ENCODE measurements at places on chromosomes 6 and 20.

- peak; percentile 19 for DNase-seq
These were observed 112.5 kb downstream of the JPH2 start for GRCh38 chr20:44074252-44075151.

GRCh38 chr6:56199956-56200355 is 47.4 kb downstream of the COL21A1 start:
- DNase-seq, result no peak

- no peak for DNase-seq
These were observed 90.8 kb downstream of the MYLK4 start for GRCh38 chr6:2659882-2660281.

DNA sequence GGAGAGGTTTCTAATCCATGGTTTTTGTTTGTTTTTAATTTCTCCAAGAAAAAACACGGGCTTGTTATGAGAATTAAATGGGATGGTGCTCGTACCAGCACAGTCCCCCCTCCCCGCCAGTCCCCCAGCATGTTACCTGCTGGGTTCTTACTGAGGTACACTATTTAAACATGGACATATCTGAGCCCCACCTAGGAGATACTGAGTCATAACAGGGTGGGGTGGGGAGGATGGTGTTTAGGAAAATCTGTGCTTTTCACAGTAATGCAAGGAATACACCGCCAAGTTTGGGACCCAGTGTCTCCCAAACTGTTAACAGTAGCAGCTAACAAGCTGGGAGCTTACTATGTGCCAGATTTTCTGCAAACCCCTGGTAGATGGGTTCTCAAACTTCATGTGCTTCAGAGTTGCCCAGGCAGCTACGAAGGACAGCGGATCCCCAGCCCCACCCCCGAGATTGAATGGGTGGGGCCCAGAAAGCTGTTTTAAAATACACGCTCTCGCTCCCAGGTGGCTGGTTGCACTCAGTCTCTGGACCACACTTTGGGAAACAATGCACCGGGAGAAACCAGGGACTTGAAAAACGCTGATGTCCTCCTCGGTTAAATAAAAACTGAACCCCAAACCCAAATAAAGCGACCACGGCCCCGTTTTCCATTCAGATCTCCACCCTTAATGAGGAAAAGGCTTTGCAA is 995 bp downstream of the ZFP64 start:
- DNase-seq, result peak; percentile 67

GRCh38 chr6:127415096-127415495 is 44.1 kb downstream of the KIAA0408 start:
- DNase-seq, result no peak

DNA sequence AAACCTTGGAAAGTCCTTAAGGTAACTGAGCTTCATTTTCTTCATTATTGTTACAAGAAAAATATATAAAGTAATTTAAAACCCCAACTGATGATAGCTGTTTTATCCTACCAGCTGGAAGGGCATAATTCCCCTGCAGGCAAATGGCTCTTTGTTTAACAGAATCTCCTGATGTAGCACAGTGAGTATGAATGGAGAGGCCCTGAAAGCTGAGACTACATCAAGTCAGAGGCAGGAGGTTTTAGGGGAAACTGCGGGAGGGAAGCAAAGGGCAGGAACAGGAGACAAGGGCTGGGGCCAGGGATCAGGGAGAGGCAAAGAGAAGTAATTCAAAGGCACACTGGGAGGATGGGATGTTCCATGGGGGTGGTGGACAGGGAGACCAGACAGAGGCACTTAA is 119.0 kb upstream of the LRFN2 start:
- no peak for DNase-seq

DNA sequence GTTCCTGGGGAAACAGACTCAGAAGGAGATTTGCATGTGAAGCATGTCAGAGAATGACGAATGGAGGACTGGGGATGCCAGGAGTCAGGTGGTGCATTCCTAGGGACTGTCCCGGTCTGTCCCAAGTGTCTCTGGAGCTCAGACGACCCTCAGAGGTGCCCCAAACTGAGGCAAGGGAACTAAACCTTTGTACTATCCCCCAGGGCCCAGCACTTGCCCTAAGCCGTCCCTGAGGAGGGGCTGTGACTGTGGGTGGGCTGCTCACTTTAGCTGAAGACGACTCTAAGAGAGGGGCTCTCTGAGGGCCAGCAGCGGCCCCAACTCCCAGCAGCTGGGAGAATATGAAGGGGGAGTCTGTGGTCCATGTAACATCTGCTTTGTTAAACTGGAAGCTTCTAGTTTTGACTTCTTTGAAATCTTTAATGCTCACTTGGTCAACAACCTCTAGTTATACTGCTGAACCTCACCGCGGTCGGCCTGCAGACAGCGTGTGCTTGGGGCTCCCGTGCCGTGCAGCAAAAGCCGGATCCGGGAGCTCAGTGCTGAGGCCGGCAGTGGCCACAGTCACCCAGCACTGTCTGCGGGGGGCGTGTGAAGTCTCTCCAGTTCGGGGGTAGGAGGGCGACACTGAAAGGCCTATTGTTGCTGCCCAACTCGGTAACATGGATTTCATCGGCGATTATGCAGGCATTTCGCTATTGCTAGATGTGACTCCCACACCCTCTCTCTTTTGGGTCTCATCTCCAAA is 34.2 kb downstream of the TUBB2B start:
- DNase-seq, result no peak

GRCh38 chr6:75758061-75758460 is 9.0 kb downstream of the MYO6 start:
- DNase-seq, result no peak

DNA sequence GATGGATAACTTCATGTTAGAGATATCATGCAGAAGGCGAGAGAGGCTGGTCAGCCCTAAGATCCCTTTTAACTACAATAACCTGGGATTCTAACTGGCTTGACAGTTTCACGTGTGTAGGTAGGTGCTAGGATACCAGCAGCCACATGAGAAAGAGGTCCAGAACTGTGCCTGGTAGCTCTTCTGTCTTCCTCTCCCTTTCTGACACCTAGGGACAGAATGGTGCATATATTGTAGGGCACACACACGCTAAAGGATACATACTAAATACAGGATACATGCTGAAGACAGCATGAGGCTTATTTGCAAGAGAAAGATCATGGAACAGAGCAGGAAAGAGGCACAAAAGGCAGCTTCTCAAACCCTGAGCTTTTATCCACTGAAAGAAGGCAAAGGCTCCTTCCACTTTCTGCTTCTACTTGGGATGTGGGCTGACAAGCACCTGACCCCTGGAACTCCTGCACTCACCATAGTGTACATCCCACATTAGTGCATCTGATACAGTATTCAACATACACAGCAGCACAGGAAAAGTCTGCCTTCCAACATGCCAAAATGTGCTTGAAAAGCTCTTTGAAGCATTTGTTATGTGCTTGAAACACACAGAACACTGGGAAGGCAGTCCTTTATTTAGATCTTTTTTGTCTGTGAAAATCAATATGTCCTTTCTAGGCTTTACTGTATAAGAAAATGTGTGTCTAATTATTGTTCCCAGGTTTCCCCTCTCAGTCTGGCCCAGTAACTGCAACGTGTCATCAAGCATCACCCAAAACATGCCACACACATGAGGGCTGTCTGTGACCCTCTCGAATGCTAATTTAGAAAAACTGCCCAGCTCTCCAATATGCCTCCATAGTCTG is 3.2 kb downstream of the SLC22A23 start:
- DNase-seq, result no peak

GRCh38 chr6:14178083-14178445 is 60.5 kb downstream of the CD83 start:
- DNase-seq, result no peak

GRCh38 chr20:54013471-54013870 is 56.9 kb downstream of the BCAS1 start:
- DNase-seq, result no peak

GRCh38 chr20:63290677-63291472 is 2.1 kb upstream of the COL20A1 start:
- DNase-seq, result peak; percentile 74

GRCh38 chr20:38883081-38883980 is 42.9 kb upstream of the FAM83D start:
- no peak for DNase-seq
